NCI-H510A (cell line): ENCODE measurements at places on chromosomes 11 and 22.

- no peak for DNase-seq
These were observed 220.7 kb downstream of the SWAP70 start for GRCh38 chr11:9884601-9885000.

- DNase-seq: no peak
These were observed 125.9 kb downstream of the CCDC81 start for GRCh38 chr11:86500500-86501140.

- DNase-seq: no peak
These were observed 18.8 kb downstream of the TRIM34 start for GRCh38 chr11:5643585-5643984.

DNA sequence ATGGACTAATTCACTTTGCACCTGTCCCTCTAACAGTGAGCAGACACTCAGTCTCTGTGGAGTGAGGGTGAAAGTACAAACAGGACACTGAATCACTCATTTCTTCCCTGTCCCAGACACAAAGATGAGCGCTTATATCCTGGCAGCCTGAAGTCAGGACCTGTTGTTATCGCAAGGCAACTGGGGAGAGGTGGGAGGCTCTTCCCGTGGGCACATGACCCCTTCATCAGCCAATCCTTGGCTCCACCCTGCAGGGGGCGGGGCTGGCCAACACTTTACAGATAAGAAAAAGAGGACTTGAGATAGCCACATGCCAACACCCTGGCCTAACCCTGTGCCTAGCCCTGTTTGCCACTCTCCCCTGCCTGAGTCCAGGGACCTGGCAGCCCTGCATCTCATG, 29.5 kb upstream of the TESMIN start:
- no peak for DNase-seq

DNA sequence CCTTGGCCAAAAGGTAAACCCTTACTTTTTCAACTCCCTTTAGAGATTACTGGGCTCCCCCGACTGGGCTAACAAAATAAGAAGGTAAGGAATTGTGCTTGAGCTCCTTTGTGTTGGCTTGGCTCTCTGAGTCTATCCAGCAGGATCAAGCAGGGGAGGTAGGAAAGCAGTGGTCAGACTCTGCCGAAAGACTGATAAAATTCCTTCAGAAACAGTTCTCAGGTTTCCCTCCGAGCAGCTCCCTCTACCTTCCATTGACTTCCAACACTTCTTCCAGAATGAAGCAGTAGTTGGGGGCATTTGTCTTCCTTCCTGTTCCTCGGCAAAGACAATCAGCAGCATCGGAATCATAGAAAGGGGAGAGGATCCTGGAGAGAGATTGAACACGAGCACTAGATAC, 16.1 kb upstream of the CARD18 start:
- DNase-seq: no peak

DNA sequence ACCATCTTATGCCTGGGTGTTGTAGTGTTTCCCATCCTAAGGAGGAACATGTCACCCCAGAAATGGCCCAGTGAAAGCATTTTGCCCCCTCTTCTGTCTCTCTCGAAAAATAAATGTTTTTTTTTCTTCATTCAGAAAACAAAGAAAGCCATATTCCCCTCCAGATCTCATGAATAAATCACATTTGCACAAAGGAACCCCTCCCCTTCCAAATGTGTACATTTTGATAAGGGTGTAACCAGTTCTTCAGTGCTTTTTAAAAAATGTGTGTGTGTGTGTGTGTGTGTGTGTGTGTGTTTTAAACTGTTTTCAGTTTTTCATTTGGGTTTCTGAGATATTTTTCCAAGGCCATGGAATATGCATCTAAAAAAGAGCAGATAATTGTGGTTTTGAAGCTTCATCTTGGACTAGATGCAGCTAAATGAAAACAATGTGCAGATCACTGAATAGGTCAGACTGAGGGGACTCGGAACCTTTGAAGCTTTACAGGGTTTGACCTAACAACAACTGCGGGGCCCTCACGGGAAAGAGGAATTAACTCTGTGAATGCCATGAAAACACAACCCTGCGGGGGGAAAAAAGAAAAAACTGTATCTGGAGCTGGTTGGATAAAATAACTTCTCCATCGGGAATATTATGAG, 76.4 kb downstream of the YAP1 start:
- DNase-seq: no peak
